ENCODE measurements at places on chromosomes 1 and 21. TPM values are rescaled to one million over a fixed set of nuclear protein-coding genes. Genes with fewer than 3 reads are reported as not detected.

DNA sequence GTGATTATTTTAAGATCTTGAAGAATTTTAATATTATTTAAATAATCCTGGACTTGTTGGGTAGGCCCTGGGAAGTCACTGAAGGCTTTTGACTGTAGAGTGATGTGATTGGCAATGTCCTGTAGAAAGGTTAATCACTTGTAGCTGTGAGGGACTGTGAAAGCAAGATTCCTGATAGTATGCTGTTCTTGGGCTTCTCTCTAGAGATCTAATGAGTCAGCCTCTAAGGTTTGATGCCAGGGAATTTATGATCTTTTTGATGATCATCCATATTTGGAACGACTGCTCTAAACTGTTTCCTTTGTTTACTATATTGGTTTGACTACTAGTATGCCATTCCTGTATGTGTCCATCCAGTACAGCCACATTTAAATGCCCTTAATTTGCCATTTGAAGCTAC is 56.5 kb downstream of the CAMSAP2 start:
- H3K27me3 ChIP-seq = no peaks in the 10 kb centered on the region
- H3K4me1 ChIP-seq = no peaks in the 10 kb centered on the region
- H3K27ac ChIP-seq = no peak overlapping the region

GRCh38 chr1:15623435-15623834 is 6.2 kb downstream of the DDI2 start:
- H3K4me3 ChIP-seq = no peak overlapping the region
- no peak overlapping the region for H3K27ac ChIP-seq
- peaks cover 2% of the 10 kb centered on the region for H3K4me1 ChIP-seq
- H3K27me3 ChIP-seq = no peaks in the 10 kb centered on the region
- no peak for DNase-seq

GRCh38 chr1:162973381-162973795 is 95.8 kb upstream of the RGS4 start:
- H3K4me1 ChIP-seq = peaks cover 2% of the 10 kb centered on the region
- H3K27me3 ChIP-seq = no peaks in the 10 kb centered on the region
- no peak overlapping the region for H3K27ac ChIP-seq

The GJB3 gene
- not detected for polyA plus RNA-seq

GRCh38 chr21:42094811-42095210 is 23.7 kb downstream of the UMODL1 start:
- H3K4me1 ChIP-seq = no peaks in the 10 kb centered on the region
- DNase-seq = no peak
- no peaks in the 10 kb centered on the region for H3K27me3 ChIP-seq
- no peak overlapping the region for H3K4me3 ChIP-seq
- H3K27ac ChIP-seq = no peak overlapping the region
- no peaks in the 10 kb centered on the region for H3K36me3 ChIP-seq

The UBE2U gene
- not detected for polyA plus RNA-seq

GRCh38 chr21:14678973-14679574 is 133.0 kb upstream of the SAMSN1 start:
- H3K4me1 ChIP-seq = no peaks in the 10 kb centered on the region
- H3K27me3 ChIP-seq = no peaks in the 10 kb centered on the region
- H3K27ac ChIP-seq = no peak overlapping the region
- no peak overlapping the region for H3K4me3 ChIP-seq
- H3K36me3 ChIP-seq = no peaks in the 10 kb centered on the region

GRCh38 chr1:162327788-162328165 is 48.9 kb downstream of the SPATA46 start:
- H3K36me3 ChIP-seq = no peaks in the 10 kb centered on the region

The RPTN gene
- not detected for polyA plus RNA-seq

DNA sequence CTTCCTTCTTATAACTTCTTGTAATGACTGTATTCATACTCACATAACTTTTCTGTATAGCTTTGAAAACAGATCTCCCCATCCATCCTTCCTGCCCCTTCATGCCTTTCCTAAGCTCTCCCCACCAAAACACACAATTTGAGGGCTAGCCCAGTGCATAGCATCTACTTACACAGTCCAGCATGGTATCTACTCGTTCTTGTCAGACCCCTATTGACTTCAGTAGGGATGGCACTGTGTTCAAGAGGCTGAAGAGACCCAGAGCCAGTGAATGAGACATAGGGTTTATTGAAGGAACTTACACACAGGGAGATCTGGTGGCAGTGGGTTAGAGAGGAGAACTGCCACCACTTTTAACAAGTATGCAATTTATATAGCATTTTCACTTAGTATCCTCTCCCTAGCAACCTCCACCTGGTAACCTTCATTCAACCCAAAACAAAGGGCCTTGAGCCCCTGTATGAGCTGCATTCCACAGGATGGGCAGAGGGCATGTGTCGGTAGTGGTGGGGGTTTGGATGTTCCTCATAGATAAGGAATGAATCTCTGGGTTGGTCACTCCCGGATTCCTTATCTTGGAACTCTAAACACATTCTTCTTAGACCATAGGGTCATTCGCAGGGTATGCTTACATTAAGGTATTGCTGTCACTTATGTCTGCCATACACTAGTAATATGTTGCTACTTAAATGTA is 64.9 kb upstream of the GNG12 start:
- no peaks in the 10 kb centered on the region for H3K27me3 ChIP-seq
- no peaks in the 10 kb centered on the region for H3K36me3 ChIP-seq
- no peak for DNase-seq
- H3K4me3 ChIP-seq = no peak overlapping the region
- H3K4me1 ChIP-seq = no peaks in the 10 kb centered on the region

DNA sequence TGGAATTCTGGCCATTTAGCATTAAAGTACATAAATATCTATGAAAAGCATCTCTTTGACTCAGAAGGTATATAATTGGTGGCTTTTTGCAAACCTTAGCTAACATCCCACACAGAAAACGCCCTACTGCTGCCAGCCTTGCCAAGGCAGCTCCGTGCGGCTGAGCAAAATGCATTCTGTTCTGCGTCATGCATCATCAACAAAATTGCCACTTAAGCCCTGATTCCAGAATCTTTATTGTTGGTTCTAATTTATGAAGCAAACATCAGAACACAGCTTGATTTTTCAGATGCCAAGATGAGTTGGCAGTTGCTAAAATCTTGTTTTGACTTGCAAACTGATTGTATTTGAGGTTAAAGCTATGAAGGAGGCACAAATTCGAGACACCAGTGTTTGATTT is 314.9 kb upstream of the DEPDC1 start:
- H3K36me3 ChIP-seq = no peaks in the 10 kb centered on the region
- no peaks in the 10 kb centered on the region for H3K27me3 ChIP-seq
- no peak for DNase-seq
- no peak overlapping the region for H3K27ac ChIP-seq

Data from kidney (tissue), 22 donors.